ENCODE measurements at places on chromosomes 5 and 9.

GRCh38 chr9:73154722-73155121 lies 3.1 kb downstream of the ANXA1 start:
- no peak for DNase-seq

GRCh38 chr5:127840198-127840524 lies 137.0 kb downstream of the CCDC192 start:
- no peak for DNase-seq

DNA sequence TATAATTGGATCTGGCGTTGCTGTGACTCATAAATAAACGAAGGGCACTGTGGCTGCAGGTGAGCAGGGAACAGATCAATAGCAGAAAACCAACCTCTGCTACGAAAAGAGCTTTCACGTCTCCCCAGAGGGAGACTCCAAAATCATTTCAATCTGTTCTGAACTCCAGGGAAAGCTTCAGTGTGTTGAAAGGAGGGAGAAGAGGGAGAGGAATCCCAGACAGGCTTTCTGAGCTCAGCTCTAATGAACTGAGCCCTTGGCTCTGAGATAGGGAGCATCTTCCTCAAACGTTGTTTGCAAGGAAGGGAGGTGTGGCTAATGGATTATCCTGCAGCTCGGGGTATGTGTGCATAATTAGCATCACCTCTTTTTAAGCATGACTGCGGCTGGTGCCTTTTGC lies 288.0 kb upstream of the IRX4 start:
- DNase-seq: no peak

DNA sequence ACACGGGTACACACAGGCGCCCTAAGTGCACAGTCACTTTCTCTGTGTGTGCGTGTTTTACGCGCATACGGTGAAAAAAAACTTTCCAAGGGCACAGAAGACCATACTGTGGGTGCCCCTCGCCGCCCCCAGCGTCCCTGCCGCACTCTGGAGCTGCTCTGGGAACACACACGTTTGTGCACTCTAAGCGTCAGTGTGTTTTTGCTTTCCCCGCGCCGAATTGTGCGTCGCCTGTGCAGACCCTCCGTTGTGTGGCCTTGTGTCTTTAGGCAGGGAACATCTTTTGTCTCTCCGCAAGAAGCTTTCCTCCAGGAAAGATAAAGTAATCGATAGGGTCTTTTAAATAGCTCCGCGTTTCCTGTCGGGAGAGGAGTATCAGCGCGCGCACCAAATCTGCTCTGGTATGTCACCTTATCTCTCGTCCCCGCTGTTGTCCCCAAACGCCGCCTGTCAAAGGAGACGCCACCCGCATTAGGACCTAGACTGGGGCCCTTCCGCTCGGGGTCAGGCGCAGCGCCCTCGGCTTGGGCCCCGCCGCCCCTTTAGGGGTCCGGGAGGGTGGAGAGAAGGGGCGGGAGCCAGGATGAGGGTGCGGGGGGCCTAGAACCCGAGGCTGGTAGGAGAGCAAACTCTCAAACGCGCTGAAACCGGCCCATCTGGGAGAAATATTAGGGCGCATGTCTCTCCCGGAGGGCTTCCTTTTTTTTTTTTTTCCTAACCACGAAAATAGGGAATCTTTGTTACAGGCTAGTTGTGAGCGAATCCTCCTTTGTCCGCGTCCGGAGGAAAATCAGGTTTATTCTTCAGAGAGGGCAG lies 10.5 kb upstream of the NKX2-5 start:
- no peak for DNase-seq

- DNase-seq: no peak
Observed at GRCh38 chr9:99109522-99109921, 4.6 kb downstream of the TGFBR1 start.

GRCh38 chr5:79091064-79091463 lies 20.5 kb upstream of the BHMT start:
- no peak for DNase-seq

DNA sequence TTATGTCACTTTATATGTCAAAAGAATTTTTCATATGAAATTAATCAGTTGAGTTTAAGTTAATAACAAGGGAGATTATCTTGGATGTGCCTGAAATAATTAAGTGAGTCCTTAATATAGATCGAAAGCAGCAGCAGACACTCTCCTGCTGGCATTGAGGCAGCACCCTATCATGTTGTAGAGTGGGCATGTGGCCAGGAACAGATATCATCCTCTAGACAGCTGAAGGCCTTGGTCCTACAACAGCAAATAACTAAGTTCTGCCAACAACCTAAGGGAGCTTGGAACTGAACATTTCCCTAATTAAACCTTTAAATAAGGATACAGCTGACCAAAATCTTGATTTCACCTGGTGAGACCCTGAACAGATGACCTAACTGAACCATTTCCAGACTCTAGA lies 25.8 kb upstream of the UGT3A1 start:
- DNase-seq: no peak

DNA sequence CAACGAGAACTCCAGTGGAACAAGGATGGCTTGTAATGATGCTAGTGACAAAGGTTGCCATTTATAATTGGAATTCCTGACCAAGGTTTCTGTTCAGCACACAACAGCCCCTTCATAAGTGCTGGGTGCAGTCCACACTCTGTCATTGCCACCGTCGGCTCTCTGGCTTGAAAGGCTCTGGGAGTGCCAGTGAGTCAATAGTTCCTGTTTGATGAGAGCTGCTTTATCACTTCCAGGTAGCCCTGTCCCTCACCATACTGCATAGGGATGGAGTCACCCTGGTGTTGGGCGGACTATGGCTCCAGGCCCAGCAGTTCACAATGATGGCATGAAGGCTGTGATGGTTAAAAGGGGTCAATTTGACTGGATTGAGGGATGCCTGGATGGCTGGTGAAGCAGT lies 34.6 kb upstream of the SEMA4D start:
- no peak for DNase-seq

- peak; percentile 75 for DNase-seq
Observed at GRCh38 chr9:22211588-22212360, 202.7 kb upstream of the CDKN2B start.

GRCh38 chr5:32017692-32018367 lies 156.3 kb downstream of the GOLPH3 start:
- no peak for DNase-seq

- DNase-seq: no peak
Observed at GRCh38 chr9:90702441-90702955, 59.9 kb upstream of the DIRAS2 start.
